MCF 10A (cell line): ENCODE measurements at places on chromosomes 1 and 21. TPM values are rescaled to one million over a fixed set of nuclear protein-coding genes. Genes with fewer than 3 reads are reported as not detected.

Gene SLC9C2
- not detected in 2 replicates for total RNA-seq

Gene MAP3K21
- 20.3 and 24.2 TPM in 2 replicates for total RNA-seq

Gene ZNF281
- total RNA-seq = 22.3 and 24.8 TPM in 2 replicates

Gene OLFML2B
- not detected in 2 replicates for total RNA-seq

GRCh38 chr1:33563699-33564098 is 91.3 kb downstream of the ZSCAN20 start:
- H3K36me3 ChIP-seq = no peaks in the 10 kb centered on the region
- H3K27me3 ChIP-seq = peaks cover 43% of the 10 kb centered on the region
- no peak overlapping the region for H3K27ac ChIP-seq
- H3K4me3 ChIP-seq = no peak overlapping the region

DNA sequence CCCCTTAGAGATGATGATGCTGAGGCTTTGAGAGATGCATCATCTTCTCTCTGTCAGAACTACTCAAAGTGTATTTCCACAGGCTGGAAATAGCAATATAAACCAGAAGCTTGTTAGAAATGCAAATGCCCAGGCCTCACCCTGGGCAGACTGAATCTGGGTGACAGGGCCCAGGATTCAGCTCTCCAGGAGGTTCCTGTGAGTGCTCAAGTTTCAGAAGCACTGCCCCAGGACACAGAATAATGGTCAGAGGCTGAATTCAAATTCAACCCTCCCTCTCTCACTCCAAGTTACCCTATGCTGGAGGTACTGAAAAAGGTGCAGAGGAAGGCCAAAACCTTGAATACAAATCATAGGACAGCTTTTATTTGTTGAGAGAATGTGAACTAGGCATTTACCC is 98.5 kb upstream of the NGF start:
- H3K36me3 ChIP-seq = no peaks in the 10 kb centered on the region
- no peak for DNase-seq
- H3K4me3 ChIP-seq = no peak overlapping the region
- H3K4me1 ChIP-seq = peaks cover 10% of the 10 kb centered on the region
- H3K27ac ChIP-seq = no peak overlapping the region

GRCh38 chr1:46528297-46528955 is 23.0 kb downstream of the KNCN start:
- H3K4me3 ChIP-seq = no peak overlapping the region
- H3K27me3 ChIP-seq = peaks cover 14% of the 10 kb centered on the region
